ENCODE measurements at places on chromosomes 7 and 10. TPM values are rescaled to one million over a fixed set of nuclear protein-coding genes. Genes with fewer than 3 reads are reported as not detected.

GRCh38 chr7:131633342-131633843, 77.0 kb upstream of the PODXL start:
- no peak for DNase-seq

GRCh38 chr7:112898432-112899290, 108.5 kb upstream of the TMEM168 start:
- DNase-seq = no peak

- DNase-seq = no peak
Observed at GRCh38 chr7:38451840-38452239, 178.4 kb upstream of the TARP start.

- DNase-seq = peak; percentile 68
Observed at GRCh38 chr7:94510582-94511496, 1.2 kb downstream of the CASD1 start.

DNA sequence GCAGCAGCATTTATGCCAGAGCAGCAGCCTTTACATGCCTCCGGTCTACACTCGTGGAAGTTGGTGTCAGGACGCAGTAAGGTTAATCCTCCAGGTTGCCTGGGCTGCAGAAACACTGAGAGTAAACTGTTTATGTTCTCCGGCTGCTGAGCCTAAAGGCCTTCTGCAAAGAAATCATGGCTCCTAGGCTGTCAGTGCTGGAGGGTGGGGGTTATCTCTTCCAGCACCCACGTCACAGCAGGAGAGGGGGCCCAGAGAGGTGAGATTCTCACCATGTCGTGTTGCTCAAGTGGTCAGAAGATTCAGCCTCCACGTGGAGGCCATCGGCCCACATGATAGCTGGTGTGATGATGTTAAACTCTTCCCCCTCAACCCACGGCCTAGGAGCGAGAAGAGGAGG, 41.2 kb downstream of the COL13A1 start:
- no peak for DNase-seq

- DNase-seq = no peak
Observed at GRCh38 chr10:110544958-110545537, 22.4 kb upstream of the SMC3 start.

Gene VSTM4
- 14.9 TPM for total RNA-seq

DNA sequence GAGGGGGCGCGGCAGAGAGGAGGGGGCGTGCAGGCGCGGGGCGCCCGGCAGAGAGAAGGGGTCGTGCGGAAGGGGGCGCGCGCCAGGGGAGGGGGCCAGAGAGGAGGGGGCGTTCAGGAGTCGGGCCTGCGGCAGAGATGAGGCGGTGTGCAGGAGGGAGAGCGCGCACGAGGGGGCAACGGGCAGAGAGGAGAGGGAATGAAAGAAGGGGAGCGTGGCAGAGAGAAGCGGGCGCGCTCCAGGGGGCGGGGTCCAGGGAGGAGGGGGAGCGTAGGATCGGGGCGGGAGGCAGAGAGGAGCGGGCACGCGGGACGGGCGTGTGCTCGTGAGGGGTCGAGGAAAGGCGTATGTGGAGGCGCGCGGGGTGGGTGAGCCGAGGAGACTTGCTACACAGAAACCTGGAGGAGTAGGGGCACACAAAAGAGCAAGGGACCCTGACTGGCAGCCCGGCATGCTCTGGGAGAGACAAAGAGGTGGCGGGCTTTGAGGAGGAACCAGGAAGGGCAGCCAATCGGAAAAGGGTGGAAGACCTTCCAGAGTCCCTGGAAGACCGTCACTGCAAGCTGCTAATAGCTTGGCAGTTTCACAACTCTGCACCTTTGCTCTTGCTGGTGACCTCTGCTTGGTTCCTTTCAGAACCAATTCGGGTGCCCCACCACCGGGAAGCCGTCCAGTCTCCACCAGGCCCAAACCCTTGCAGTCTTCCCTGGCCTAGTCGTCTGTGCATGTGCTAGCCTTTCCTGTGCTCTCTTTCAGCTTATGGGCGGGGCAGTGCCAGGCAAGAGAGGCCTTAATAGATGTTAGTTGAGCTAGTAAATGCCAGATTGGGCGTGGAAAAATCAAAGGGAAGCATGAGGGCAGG, 639 bp downstream of the DYDC2 start:
- DNase-seq = no peak

GRCh38 chr10:90787393-90788198, 70.2 kb downstream of the HTR7 start:
- DNase-seq = no peak

Gene C10orf90
- total RNA-seq = not detected
